ENCODE measurements at places on chromosomes 16 and 17.
A peak's percentile ranks its signal among the peaks of the same experiment; 100 is the strongest.

DNA sequence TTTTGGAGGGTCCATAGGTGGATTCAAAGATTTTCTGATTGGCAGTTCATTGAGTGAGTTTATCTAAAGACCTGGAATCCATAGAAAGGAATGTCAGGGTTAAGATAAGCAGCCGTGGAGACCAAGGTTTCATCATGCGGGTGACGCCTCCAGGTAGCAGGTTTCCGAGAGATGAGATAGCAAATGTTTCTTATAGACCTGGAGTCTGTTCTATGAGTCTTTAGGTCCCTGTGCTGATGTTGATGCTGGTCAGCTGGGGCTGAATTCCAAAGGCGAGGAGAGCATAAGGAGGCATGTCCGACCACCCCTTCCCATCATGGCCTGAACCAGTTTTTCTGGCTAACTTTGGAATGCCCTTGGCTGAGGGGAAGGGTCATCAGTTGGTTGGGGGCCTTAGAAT lies 80.2 kb downstream of the RAP1GAP2 start:
- DNase-seq: no peak

GRCh38 chr17:80265205-80266068 lies 4.8 kb downstream of the RNF213 start:
- peak; percentile 64 for DNase-seq

- DNase-seq: no peak
Observed at GRCh38 chr17:56596691-56597494, 3.4 kb downstream of the NOG start.

- DNase-seq: no peak
Observed at GRCh38 chr17:82495844-82496528, 23.5 kb upstream of the FOXK2 start.

GRCh38 chr17:6853764-6854442 lies 22.4 kb upstream of the TEKT1 start:
- no peak for DNase-seq

- peak; percentile 59 for DNase-seq
Observed at GRCh38 chr17:62109378-62109902, 44.4 kb upstream of the MED13 start.

DNA sequence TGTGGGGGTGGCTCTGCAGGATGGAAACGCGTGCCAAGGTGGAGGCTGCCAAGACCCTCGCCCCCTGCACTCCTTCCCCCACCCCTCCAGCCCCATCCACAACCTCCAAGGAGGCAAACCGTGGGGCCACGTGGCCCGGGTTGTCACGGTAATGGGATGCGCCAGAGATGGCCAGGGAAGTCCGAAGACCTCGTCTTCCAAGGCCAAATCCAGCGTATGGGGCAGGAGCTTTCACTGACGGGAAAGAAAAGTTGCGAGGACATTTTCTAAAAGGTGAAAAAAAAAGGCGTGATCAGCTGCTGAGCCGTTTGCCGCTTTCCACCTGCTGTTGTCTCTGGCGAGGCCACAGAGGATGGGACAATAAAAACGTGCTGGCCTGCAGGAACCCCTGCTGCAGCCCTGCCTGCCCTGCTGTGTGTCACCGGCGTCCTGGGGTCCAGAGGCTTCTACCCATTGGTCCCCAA lies 28.3 kb upstream of the GSE1 start:
- DNase-seq: no peak

DNA sequence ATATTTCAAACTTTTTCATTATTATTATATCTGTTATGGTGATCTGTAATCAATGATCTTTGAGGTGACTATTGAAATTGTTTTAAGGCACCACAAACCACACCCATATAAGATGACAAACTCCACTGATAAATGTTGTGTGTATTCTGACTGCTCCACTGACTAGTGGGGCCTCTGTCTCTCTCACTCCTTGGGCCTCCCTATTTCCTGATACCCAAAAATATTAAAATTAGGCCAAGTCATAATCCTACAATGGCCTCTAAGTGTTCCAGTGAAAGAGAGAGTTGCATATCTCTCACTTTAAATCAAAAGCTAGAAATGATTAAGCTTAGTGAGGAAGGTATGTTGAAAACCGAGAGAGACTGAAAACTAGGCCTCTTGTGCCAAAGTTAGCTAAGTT lies 23.4 kb downstream of the CYLD start:
- DNase-seq: no peak

DNA sequence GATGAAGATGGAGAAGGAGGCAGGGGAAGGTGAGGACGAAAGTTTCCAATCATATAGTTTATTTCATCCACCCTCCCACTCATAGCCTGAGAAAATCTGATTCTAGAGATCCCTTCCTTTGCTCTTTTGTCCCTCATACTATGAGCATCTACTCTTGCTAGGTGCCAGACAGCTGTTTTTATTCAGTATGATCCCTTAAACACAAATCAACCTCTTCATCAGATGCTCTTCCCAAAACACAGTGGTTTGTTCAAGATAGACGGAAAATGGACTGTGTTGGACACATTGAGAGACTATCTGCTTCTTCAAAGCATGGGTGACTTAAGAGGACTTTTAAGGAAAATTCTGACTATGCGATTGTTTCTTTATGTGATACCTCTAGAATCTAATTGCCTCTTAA lies 49.4 kb upstream of the XYLT1 start:
- DNase-seq: no peak
